ENCODE measurements at places on chromosomes 1 and 21.

DNA sequence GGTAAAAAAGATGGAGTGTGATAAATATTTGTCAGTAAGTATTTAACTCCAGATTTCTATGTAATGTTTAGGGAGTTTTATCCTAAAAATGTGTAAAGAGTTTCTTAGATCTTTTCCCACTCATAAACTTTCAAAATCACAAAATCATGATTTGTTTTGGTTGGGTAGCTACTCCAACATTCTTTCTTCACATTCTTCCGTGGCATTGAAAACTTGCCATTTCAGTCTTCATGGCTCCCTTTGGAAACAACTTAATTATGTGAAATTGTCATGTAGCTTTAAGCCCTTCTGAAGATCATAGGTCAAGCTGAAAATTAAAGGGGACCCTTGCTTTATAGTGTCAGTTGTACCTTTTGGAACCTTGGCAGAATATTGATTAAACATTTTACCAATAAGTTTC is 73.2 kb downstream of the ADGRL2 start:
- DNase-seq, result no peak

DNA sequence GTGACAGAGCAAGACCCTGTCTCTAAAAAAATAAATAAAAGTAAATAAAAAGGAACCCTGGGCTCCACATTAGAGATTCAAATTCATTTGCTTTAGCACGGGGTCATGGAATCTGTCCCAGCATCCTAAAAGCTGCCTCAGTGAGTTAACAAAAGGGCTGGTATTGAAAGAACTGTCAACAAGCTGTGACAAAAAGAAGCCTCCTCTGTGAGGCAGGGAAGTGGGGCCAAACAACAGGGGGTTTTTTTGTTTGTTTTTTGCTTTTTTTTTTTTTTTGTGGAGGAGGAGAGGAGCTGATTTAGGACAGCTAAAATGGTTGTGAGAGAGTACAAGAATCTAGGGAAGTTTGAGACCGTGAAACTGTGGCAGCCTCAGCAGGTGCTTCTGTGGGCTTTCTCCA is 115.7 kb downstream of the LIPI start:
- no peak for DNase-seq

DNA sequence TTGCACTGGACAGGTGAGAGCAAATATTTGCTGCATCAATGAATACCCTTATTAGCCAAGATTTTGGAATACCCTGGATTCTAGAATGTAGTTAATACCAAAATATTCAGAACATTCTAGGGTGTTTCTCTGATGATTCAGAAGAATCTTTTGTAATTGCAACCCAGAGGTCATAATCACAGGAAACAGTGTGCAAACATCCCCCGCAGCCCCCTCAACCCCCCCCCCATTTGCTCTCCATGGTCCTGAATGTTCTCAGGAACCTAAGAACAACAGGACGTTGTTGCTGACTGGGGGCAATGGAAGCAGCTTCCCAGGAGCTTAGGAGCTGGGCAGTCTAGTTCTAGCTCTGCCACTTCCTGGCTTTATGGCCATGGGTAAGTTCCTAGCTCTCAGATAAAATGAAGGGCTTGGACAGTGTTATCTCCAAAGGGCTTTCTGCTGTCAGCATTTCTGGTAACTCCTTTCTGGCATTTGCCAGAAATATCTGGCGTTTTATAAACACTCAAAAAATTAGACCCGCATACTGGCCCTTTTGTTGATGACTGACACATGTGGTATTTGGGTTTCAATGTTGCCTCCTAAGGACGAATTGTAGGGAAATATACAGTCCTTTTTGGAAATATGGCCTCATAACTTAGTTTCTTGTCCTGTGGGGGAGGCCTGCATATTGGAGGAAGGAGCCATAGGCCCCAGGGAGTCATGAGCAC is 178.6 kb downstream of the RRAGC start:
- DNase-seq, result peak; percentile 7

- DNase-seq, result no peak
Measured at GRCh38 chr21:29654855-29655254, 284.9 kb downstream of the GRIK1 start.

GRCh38 chr1:243475966-243476365 is 220.1 kb downstream of the SDCCAG8 start:
- no peak for DNase-seq

- no peak for DNase-seq
Measured at GRCh38 chr1:13956393-13956792, 256.4 kb downstream of the PRDM2 start.

Measured in iPS DF 6.9 (cell line).